ENCODE measurements at places on chromosomes 16 and 17. TPM values are rescaled to one million over a fixed set of nuclear protein-coding genes. Genes with fewer than 3 reads are reported as not detected.
A peak's percentile ranks its signal among the peaks of the same experiment; 100 is the strongest.

DNA sequence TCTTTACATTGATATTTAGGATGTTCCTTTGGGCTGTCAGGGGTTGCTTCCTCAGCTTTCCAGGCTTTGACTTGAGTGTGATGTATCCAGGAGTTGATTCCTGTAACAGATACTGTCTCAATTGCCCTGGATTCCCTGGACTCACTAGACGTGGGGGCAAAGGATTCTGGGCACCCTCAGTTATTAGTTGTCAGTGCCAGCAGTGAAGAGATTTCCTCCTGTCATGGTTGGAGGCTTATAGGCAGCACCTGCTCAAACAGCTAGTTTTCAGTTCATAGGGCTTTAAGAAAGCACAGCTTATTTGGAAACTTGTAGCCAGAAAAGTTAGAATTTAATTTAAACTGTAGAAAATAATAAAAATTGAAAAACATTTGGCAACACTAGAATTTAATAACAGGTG, 9.5 kb upstream of the B4GALNT2 start:
- DNase-seq, result no peak

GRCh38 chr16:80081846-80082245, 458.9 kb upstream of the DYNLRB2 start:
- no peak for DNase-seq

GRCh38 chr17:31663576-31663975, 195.5 kb downstream of the COPRS start:
- DNase-seq, result peak; percentile 31

DNA sequence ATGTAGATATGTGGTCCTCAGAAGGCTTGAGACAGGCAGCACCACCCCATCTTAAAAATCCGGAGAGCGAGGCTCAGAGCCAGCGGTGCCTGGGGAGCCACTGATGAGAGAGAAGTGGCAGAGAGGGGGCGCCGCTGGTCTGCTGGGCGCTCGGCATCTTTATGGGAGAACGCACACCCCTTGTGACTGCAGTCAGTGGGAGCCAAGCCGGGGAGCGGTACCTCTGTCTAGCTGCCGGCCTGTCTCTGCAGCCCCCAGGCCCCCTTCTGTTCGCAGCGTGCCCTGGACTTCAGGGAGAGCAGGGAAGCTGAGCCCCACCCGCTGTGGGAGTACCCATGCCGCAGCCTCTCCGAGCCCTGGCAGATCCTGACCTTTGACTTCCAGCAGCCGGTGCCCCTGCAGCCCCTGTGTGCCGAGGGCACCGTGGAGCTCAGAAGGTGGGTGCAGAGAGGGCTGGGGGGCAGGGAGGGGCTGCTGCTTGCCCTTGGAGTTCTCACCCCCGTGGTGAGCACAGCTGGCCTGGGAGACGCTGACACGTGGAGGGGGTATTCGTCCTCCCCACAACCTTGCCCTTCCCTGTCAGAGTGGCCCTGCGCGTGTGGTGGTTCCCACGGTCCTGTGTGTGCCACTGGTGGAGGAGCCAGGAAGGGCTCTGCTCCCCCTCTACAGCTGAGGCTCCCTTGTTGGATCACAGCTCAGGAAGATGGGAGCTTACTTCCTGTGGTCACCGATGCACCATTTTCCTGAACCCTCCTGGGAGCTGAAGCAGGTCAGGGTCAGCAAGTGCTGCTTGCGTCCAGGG, 44.8 kb downstream of the PRMT7 start:
- no peak for DNase-seq

- DNase-seq, result peak; percentile 60
Measured at GRCh38 chr17:67475161-67475937, 98.3 kb downstream of the PITPNC1 start.

DNA sequence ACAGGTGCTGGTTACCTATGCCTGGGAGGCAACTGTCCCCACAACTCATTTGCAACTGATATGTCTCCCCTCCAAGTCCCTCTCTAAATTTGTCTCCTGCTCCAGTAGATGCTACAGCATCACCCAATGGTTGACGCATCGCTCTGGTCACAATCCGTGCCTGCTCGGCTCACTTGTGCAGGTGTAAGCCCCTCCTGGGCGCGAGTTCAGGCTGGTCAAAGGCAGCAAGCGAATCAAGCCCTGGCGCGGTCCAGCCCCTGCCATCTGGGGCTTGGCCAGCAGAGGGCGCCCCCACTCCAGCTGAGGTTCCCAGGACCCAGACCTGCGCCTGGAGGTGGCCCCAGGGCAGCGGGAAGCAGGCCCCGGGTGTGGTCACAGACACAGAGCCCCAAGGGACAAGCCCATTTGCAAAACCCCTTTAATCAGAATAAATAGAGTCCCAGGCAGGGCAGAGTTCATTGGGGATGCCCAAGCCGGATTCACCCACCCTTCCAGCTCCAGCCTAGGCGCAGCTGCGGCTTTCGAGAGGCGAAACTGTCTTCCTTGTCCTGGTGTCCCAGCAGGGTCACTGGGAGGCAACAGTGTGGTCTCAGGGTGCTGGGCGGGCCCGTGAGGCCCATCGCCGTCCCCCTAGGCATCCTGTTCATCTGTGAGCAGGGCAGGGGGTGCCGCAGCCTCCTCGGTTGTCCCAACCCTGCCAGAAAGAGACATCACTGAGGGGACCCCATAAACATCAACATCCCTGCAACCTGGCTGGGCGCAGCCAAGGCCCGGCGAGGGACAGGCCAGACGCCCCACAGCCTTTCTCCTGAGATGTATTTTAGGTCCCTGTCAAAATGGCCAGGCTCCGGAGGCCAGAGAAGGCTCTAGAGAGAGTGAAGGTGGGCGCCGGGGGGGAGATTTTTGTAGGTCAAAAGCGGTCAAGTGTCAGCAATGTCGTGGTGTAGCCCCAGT, 15.8 kb downstream of the TMC6 start:
- DNase-seq, result no peak

DNA sequence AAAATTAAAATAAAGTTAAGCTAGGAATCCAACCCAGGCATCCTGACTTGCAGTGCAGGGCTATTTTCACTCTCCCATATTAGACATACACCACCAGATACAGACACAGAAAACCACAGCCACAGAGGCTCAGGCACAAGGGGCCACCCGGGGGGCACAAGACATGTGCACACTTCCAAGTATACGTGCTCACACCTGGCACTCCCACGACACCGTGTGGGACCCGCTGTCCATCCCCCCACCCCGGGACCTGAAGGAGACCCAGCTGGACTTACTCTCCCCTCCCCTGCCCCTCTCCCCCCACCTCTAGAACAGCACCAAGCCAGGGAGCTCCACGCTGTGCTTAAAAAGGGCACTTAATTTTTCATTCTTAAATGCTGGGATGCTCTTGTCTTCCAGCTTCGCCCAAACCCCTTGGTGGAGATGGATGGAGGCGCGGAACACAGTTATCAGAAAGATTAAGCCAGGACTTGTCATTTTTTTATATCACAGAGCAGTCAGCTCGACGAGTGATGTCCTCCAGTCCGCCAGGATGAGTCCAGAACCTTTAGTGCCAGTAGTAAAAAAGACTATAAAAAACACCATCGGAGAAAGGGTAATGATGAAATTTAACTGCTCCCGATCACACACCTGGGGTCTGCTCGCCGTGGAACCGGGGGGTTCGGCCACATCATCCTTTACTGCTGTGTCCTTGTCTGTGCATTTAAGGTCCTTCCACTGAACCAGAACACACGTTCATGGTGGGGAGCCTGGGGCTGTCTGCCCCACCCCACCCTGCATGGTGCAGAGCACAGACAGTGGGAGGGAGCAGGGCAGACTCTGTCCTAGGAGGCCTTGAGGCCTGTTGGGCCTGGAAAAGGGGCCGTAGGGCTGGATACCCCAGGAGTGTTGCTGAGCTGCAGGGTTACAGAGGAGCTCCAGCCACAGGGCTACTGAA, 73.3 kb upstream of the LHX1 start:
- no peak for DNase-seq

DNA sequence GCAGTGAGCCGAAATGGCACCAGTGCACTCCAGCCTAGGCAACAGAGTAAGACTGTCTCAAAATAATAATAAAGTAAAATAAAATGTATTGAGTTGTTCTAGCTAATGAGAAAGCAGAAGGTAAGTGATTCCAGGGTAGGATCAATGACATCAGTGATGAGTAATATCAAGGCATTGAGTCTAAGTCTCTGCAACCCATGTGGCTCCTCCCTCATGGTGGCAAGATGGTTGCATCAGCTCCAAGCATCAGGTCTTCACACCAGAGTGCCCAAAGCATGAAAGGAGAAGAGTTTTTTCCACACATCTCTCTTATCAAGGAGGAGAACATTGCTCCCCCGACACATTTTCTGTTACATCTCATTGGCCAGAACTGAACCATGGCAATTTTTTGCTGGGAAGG, 34.8 kb upstream of the GAS7 start:
- DNase-seq, result no peak

DNA sequence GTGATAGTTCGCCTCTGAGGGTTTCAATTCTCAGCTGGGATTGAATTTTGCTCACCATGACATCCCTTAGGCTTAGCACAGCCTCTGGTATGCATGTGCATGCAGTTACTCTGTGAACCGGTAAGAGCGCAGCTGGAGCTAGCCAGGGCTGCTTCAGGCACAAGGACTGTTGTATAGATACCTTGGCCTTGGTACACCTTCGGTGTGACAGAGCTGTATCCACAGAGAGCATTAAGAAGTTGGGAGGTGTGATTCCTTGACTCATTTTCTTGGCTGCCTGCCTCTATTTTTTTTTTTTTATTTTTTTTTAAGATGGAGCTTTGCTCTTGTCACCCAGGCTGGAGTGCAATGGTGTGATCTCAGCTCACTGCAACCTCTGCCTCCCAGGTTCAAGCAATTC, 2.2 kb upstream of the NUTF2 start:
- no peak for DNase-seq

DNA sequence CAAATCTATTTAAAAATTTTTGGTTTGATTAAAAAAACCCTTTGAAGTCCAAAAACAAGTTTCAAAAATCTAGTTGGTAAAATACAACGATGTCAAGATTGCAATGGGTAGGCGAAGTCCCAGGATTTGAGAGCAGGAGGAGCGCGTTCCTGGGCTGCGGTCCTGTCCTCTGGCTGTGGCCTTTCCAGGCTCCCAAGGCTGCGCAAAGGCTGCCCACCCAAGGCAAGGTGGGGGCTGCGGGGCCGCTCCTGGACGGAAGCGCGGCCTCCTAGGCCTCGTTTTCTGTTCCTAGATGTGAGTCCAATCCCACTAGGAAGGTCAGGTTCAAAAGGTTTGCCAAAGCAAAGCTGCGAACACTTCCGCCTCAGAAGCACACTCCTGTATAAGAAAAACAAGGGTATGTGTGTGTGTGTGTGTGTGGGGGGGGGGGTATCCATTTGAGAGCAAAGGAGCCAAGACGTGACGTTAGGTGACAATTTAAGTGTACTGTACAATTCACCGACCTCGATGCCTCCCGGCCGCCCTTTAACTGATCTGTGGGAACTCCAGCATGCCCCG, 9.2 kb downstream of the AHSP start:
- DNase-seq, result no peak

DNA sequence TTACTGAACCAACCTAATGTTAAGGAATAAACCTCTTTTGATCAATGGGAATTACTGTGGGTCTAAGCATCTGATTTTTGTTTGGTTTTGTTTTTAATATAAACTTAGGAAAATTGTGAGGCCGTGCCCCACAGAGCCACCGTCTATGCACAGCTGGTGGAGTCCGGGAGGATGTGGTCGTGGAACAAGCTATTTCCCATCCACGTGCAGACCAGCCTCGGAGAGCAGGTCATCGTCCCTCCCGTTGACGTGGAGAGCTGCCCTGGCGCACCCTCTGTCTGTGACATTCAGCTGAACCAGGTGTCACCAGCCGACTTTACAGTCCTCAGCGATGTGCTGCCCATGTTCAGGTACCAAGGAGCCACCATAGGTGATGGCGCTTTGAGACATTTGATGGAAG, 28.4 kb downstream of the PRMT7 start:
- DNase-seq, result no peak

- no peak for DNase-seq
Measured at GRCh38 chr17:78343187-78343542, 16.7 kb downstream of the SOCS3 start.

- no peak for DNase-seq
Measured at GRCh38 chr16:9114112-9114511, 22.7 kb downstream of the HAPSTR1 start.

DNA sequence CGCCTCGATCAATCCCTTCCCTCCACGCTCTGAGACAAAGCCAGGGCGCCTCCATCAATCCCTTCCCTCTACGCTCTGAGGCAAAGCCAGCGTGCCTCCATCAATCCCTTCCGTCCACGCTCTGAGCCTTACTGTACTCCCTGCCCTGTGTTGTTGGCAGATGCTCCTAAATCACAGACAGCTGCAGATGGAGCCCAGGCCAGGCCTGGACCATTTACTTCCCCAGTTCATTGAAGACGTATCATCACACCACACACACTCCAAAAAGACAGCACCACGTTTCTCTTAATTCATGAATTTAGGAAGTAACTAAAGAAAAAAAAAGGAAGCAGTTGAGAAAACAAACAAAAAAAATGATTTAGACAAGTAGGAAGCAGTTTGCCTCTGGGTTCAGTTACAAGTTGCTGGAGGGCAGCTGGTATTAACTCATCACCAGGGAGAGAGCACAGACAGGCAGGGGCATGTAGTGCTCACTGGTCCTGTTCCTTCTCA, 7.4 kb upstream of the CD300LD start:
- no peak for DNase-seq

DNA sequence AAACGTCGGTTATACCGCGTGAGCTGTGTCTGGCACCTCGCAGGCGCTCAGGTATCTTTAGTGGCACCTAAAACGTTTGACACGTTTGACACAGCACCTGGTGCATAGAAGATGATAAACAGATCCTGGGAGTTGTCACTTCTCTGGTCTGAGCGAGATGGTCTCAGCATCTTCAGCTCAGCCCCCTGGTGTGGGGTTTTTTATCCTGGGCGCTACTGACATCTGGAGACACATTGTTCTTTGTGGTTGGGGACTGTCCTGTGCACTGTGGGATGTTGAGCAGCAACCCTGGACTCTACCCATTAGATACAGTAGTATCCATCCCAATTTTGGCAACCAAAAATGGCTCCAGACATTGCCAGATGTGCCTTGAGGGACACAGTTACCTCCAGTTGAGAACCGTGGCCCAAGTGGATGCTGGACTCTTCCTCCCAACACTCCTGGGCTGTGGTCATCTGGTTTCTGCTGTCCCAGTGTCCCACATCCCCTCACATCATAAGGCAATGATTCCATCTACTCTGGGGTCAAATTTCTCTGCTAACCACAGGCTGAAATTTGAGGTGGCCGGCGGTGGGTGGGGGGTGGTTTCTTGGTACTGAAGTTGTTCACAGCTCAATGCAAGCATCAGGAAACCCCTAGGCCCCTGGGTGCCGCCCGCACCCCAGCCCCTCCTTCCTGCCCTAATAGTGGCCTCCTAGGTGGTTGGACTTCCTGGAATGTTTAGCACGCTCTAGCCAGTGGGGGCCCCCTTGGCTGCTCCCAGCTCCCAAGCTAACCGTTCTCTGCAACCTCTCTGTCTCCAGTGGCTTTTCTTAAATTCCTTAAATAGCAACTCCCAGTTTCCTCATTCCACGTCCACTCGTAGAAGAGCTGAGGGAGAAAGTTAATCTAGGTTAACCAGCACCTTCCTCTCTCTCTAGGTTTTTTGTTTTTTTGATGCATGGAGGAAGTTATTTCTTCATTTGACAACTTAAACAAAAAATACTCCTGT, 124.8 kb downstream of the ABCC1 start:
- no peak for DNase-seq

Gene CCL3
- total RNA-seq, result not detected

Gene HOXB2
- 16.6 TPM for total RNA-seq

Gene PRPSAP2
- 30.6 TPM for total RNA-seq

Gene FCSK
- 17.2 TPM for total RNA-seq

Gene MYH10
- total RNA-seq, result 137 TPM

Gene OR3A2
- total RNA-seq, result not detected

Gene TRPV2
- total RNA-seq, result 58.5 TPM

Gene PRCD
- total RNA-seq, result 1.8 TPM

Gene PTX4
- 0.18 TPM for total RNA-seq

Gene CHP2
- total RNA-seq, result not detected

Gene CRAMP1
- 18.4 TPM for total RNA-seq

Measured in glomerular endothelial cell (primary cell).